Left lung (tissue), 14 donors: ENCODE measurements at places on chromosomes 3 and 15.
A peak's percentile ranks its signal among the peaks of the same experiment; 100 is the strongest.

- DNase-seq, result no peak
Measured at GRCh38 chr15:89932880-89933279, 20.1 kb upstream of the ARPIN start.

DNA sequence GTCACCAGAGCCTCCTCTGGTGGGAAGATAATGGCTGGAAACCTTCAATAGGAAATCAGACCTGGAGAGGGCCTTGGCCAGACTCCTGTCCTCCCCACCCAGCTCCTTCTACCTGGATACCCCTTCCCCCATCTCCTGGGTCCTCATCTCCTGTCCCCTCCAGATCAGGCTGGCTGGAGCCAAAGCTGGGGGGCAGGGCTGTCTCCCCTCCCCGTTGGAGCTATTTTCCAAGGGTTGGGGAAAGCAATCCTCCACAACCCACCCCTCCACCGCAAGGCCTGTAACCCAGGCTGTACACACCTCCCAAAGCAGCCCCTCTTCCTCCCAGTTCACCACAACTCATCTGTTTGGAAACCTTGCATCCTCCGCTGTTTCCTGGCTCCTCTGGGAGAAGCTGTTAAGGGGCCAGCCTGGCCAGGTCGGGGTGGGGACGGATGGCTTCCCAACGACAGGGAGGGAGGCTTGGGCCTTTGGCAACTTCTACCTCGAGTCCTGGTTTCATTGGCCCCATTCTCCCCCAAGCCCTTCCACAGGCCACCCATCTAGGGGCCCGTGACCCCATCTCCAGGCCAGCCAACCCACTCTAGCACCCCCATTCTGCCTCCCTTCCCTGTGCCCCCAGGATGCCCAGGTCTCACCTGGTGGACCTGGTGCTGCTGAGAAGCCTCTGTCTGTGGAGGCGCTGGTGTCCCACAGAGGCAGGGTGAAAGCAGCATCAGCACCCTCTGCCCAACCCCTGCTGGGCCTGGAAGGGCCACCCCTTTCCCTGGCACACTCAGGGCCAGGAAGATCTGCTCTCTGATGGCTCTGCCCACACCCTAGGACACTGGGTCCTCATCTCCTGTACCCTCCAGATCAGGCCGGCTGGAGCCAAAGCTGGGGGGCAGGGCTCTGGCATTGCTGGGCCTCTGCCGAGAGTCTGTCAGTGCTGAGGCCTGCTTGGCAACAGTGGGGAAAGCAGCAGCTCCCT lies 22.1 kb upstream of the GOLGA6C start:
- peak; percentile 22 for DNase-seq

DNA sequence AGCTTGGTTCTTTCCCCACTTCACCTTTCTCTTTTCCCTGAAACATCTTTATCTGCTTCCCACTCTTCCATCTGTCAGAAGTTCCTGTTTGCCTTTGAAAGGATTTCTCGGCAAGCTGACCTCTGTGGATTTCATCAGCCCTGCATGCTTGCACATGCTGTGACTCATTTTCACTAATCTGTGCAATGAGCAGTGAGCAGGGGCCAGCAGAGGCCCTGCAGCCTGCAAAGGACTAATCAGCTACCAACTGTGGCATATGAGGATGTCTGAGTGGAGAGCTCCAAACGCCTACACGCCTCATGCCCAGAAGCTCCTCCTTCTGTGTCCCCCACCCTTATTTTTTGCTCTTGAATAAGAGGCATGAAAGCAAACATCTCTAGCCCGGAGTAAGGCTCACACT lies 333.0 kb upstream of the SEMA6D start:
- DNase-seq, result peak; percentile 7

GRCh38 chr3:101676765-101677435 lies at the start of gene ZBTB11:
ZBTB11 (minus strand) TSS chr3:101677132; CDS start chr3:101676914, 218 bp downstream.
- peak; percentile 98 for DNase-seq

GRCh38 chr15:80844011-80844732 lies 65.0 kb downstream of the CEMIP start:
- DNase-seq, result peak; percentile 65

- no peak for DNase-seq
Measured at GRCh38 chr3:88235102-88235501, 85.3 kb downstream of the C3orf38 start.

GRCh38 chr3:152842413-152842812 lies 7.5 kb downstream of the P2RY1 start:
- no peak for DNase-seq

DNA sequence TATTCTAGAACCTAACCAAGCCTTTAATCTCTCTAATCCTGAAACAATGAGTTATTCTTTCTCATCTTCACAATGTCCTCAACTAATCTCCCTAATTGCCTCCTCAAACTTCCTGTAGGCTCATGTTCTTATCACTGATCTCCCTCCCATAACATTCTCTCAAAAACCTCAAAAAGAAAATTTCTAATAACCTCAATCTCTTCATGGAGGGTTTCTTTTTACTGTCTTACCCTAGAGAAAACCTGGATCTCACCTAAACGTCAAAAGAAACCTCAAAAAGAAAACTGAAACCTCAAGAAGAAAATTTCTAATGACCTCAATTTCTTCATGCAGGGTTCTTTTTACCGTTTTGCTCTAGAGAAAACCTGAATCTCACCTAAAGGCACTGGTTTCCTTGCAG lies 150.2 kb downstream of the GSK3B start:
- DNase-seq, result no peak

DNA sequence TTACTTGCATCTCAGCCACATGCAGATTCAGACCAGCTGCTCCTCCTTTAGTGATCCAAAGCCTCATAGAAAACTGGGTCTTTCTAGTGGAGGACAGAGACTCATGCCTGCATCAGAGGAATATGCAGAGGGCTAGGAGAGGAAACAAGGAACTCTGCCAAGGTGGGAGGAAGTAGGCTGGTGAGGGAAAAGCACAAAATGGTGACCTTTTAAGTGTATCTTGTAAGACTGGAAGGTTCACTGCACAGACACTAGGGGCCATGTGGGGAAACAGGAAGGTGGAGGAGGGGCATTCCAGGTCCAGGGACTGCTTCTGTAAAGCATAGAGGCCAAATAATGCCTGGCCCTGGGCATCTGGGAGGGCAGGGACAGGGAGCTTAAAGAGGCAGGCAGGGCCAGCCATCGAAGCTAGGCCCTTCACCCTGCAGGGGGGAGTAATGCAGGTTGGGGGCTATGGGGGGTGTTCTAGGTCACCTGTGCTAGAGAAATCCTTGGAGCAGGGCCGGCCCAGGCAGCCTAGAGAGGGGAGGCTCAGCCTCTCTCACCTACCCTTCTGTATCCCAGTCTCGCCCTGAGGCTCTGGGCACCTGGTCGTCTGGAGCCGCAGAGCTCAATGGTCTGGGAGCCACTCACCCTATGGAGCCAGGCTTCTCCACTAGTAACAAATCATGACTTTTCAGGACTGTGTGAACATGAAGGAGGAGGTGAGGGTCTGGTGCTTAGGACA lies 117.7 kb downstream of the DNAJB8 start:
- DNase-seq, result no peak

- no peak for DNase-seq
Measured at GRCh38 chr15:89127054-89127702, 38.9 kb downstream of the ABHD2 start.

GRCh38 chr15:74792227-74793016 lies 10.5 kb downstream of the CSK start:
- DNase-seq, result no peak

DNA sequence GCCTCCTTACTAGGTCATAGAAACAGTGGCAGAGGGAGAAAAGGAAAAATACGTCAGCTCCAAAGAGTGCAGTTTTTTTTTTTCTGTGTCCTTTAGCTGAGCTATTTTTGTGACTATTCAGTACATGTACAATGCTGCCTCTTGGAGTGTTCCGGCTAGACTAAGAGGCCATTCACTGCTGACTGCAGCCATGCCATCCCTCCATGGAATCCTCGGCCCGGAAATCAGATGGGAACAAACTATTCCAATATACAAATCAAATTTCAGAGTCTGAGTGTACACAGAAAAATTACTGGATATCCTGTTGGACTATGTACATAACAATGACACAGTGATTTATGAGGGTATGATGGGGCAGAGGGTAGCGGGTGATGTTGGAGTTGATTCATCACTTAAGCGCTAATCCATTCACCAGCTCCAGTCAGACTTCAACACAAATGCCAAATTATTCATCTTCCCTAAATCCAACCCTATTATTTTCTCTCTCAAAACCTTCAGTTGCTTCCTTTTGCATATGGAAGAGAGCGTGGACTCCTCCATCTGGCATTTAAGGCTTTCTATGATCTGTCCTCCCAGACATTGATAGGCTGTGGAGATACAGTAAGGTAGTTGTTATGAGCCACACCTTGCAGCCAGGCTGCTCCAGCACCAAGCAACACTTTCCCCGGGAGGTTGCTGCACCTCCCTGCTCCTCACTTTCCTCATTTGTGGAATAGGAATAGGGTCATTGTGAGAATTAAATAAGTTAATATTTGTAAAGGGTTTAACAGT lies 109.1 kb downstream of the LPP start:
- no peak for DNase-seq

GRCh38 chr3:115918900-115919299 lies 295.6 kb downstream of the GAP43 start:
- DNase-seq, result no peak

DNA sequence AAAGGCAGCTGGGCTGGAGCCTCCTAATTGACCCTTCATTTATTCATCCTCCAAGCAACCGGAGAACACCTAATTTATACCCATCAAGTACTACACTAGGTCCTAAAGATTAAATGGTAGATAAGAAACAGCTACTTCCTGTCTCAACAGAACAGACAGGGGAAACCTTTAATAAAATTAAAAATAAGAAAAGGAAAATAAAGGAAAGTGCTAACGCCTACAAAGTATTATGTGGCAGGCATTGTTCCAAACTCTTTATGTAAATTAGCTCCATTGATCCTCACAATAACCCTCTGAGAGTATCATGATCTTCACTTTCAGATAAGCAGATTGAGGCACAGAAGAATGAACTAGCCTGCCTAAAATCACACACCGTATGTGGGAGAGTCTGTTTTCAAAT lies 139.5 kb downstream of the CNTN6 start:
- no peak for DNase-seq

DNA sequence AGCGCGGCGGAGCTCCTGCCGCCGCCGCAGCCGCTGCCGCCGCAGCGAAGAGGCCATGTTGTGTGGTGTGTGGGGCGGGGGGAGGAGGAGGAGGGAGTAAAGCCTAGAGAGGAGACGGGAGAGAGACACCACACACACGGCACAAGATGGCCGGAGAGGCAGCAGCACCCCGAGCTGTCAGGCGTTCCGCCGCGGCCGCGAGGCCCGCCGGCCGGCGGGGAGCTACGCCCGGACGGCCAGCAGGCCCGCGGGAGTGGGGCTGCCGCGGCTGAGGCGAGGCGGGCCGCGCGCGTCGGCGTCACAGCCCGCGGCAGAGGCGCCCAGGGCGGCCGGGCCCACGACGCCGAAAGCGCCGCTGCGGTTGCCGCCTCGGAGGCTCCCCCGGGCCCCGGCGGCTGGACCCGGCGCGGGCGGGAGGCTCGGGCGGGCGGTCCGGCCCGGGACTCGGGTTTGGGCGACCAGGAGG lies 17.4 kb upstream of the CHD2 start:
- no peak for DNase-seq

- DNase-seq, result no peak
Measured at GRCh38 chr3:35078780-35079179, 560.5 kb upstream of the ARPP21 start.

- DNase-seq, result no peak
Measured at GRCh38 chr15:85401108-85401774, 20.8 kb downstream of the AKAP13 start.

- no peak for DNase-seq
Measured at GRCh38 chr15:90425726-90426346, 37.8 kb downstream of the IQGAP1 start.

DNA sequence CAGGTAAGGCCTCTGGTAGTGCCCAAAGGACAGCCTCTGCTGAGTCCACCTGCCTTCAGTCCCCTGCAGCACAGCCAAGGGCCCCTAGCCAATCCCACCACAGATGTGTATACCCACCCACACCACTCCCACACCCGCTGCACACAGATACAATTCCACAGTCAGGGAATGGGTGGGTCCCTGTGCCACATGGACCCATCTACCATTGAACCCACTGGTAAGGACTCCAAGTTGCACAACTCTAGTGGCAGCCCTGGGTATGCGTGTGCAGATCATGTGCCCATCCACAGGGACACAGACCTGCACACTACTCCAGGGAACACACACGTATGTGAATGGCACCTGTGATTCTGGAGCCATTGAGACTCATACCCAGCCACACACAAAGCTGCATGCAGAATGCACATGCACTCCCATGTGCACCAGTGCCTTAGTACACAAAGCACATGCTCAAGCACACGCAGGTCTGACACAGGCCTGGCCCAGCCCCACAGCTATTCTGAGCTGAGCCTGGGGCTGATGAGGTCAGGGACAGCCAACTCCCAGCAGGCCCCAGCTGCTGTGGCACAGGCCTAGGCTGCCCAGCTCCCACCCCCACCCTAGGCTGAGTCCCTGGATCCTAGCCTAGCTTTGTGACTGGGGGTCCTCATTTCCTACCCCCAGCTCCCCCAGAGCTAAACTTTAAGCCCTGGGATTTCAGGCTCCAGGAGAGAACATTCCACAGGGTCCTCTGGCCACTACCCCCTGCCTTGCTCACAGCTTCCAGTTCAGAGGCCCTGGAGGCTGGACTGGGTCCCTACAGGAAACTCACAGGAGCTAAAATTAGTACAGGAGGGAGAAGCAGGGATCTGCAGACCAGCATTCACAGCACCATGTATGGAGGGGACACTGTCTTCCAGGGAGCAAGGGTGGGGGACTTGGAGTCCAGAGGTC lies 2.7 kb upstream of the ALS2CL start:
- no peak for DNase-seq

- no peak for DNase-seq
Measured at GRCh38 chr3:170506556-170506955, 79.3 kb downstream of the SLC7A14 start.

- DNase-seq, result no peak
Measured at GRCh38 chr3:140922634-140923033, 19.0 kb upstream of the SLC25A36 start.

- DNase-seq, result no peak
Measured at GRCh38 chr3:157914882-157915281, 191.3 kb downstream of the SHOX2 start.

- no peak for DNase-seq
Measured at GRCh38 chr3:61172203-61172602, 79.0 kb downstream of the FHIT start.

GRCh38 chr3:53493963-53494791 lies at the start of gene CACNA1D:
CACNA1D (plus strand) TSS chr3:53494611; CDS start chr3:53495167, 556 bp downstream.
- DNase-seq, result no peak

DNA sequence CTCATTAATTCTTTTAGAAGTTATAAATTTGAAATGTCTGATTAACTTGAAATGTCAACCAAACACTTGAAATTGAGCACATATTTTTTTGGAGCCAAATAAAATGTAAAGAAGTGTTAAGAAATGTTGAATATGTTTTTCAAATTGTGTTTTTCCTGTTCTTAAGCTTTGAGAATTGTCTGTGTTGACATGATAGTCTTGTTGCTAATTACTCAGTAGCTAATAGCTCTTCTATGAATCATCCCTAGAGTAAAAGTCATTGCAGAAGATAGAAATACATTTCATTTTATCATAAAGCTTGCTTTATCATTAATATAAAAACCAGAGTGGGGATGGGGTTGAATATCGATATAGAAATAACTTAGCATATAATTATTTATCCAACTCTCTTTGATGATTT lies 41.9 kb upstream of the ABHD10 start:
- no peak for DNase-seq
